Heart left ventricle (tissue), 16 donors: ENCODE measurements at places on chromosomes 5 and 9.
A peak's percentile ranks its signal among the peaks of the same experiment; 100 is the strongest.

DNA sequence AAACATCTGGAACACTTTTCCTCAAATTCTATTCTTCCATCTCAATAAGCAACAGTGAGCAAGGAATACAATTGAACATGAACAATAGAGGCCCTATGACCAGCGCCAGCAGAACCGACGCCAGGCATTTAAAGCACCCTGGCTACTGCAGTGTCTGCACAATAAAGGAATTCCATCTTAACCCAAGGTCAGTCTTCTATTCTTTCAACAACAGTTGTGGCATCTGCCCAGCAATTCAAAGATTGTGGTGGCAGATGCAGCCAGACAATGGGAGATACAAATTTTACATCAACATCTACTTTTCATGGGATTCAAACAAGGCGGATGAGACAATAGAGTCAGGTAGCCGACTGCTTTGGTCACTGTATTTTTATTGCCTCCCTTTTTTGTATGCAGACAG lies 65.9 kb downstream of the ELL2 start:
- peaks cover 16% of the 10 kb centered on the region for H3K4me1 ChIP-seq
- peaks cover 5% of the 10 kb centered on the region for H3K36me3 ChIP-seq
- H3K27me3 ChIP-seq, result no peaks in the 10 kb centered on the region

DNA sequence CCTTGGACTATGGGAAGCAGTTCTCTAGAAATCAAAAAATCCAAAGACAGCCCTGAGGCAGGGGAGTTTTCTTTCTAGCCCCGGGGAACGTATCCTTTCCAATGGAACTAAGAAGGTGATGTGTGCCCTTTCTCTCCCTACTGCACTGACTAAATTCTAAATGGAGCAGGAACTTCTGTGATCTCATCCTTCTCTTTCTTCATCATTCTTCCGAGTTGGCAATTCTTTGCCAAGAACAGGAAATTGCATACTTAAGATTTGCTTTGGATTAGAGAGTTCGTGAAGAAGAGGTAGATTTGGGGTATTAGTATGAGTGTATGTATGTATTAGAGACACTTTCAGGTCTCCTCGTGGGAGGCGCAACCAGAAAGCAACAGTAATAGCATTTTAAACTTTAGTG lies 178.0 kb upstream of the PIK3R1 start:
- DNase-seq, result no peak
- H3K27me3 ChIP-seq, result no peaks in the 10 kb centered on the region
- no peaks in the 10 kb centered on the region for H3K36me3 ChIP-seq
- no peak overlapping the region for H3K27ac ChIP-seq

DNA sequence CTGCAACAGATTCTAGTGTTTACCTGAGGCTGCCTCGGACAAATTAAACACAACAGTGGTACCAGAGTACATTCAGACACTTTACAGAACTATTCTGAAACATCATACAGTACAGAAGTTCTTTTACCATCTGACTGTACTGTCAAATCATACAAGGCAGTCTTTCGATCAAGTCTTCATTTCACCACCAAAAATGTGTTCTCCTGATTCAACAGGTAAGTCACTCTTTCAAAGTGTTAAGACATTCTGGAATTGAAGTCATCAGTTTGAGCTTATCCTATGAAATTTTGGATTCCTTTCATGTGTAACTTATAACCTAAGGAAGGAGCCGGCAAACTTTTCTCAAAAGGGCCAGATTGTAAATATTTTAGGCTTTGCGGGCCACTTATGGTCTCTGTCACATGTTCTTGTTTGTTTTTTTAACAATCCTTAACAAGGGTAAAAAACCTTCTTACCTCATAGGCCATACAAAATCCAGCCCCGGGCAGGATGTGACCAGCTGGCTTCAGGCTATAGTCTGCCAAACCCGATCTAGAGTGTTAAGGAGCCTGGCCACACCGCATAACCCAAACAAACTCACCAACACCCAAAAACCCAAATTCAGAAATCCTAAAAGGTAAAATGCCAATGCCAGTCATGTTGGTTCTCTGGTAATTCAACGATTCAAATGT lies 151.6 kb downstream of the DENND1A start:
- H3K27me3 ChIP-seq, result no peaks in the 10 kb centered on the region
- no peak overlapping the region for H3K4me3 ChIP-seq
- no peaks in the 10 kb centered on the region for H3K36me3 ChIP-seq
- DNase-seq, result no peak

DNA sequence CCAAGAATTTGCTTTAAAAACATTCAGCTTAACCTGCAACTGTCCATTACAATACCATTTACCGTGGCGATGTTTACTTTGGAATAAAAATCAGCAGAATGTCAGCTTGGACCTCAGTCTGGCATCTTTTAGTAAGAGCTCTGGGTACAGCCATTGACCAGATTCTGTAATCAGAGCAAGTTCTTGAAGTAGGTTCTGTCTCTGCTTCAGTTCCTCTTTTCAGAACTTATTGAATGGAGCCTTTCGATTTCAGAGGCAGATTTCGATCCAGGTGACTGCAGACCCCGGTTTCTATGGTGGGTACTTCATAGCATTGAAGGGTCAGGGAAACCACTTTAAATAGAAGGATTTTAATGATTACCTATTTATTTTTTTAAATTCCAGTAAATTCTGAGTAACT lies 53.4 kb upstream of the SV2C start:
- DNase-seq, result no peak
- H3K4me3 ChIP-seq, result no peak overlapping the region
- H3K27me3 ChIP-seq, result no peaks in the 10 kb centered on the region
- no peaks in the 10 kb centered on the region for H3K36me3 ChIP-seq
- no peaks in the 10 kb centered on the region for H3K4me1 ChIP-seq

GRCh38 chr5:79225441-79225840 lies 10.5 kb upstream of the JMY start:
- H3K4me1 ChIP-seq, result no peaks in the 10 kb centered on the region
- no peaks in the 10 kb centered on the region for H3K36me3 ChIP-seq
- H3K27ac ChIP-seq, result no peak overlapping the region
- H3K27me3 ChIP-seq, result no peaks in the 10 kb centered on the region

GRCh38 chr5:151523335-151523734 lies 67.8 kb downstream of the FAT2 start:
- no peaks in the 10 kb centered on the region for H3K36me3 ChIP-seq
- no peak overlapping the region for H3K27ac ChIP-seq
- no peaks in the 10 kb centered on the region for H3K27me3 ChIP-seq
- no peak for DNase-seq
- H3K4me1 ChIP-seq, result no peaks in the 10 kb centered on the region

GRCh38 chr5:16963821-16964220 lies 27.7 kb upstream of the MYO10 start:
- DNase-seq, result no peak
- no peaks in the 10 kb centered on the region for H3K4me1 ChIP-seq
- no peaks in the 10 kb centered on the region for H3K27me3 ChIP-seq
- no peak overlapping the region for H3K27ac ChIP-seq

GRCh38 chr5:34598177-34598794 lies 57.8 kb upstream of the RAI14 start:
- no peak overlapping the region for H3K4me3 ChIP-seq
- peaks cover 10% of the 10 kb centered on the region for H3K4me1 ChIP-seq
- H3K27ac ChIP-seq, result no peak overlapping the region
- no peaks in the 10 kb centered on the region for H3K36me3 ChIP-seq
- no peaks in the 10 kb centered on the region for H3K27me3 ChIP-seq
- DNase-seq, result no peak

DNA sequence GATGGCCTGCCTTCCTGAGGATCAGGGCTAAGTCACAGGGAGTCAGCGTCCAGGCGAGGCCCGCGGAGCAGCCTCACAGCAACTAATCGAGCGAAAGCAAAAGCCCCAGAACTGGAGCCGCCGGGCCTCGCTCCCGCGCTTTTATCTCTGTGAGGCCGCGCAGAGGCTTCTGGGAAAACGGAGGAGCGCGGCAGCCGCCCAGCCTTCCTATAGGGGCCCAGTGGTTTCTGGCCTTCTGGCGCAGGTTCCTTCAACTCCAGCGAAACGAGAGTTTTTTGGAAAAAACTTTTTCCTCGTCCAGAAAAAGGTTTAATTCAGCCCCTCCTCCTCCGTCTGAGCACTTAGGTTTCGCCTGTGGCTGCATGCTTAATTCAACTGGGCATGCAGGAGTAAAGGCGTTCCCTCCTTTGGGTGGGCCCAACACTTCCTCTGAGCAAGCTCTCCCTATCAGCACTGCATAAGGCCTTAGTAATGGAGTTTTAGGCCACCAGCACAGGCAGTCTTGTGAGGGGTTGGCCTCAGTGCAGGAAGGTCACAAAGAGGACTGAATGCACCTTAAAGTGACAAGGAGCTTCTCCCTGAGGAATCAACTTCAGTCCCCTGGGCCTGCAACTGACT lies at the start of gene MEIKIN:
Gene MEIKIN (minus strand): TSS at position 113 of the 618 bp plus-strand sequence. CDS start 158 bp downstream, outside the sequence.
- H3K4me1 ChIP-seq, result no peaks in the 10 kb centered on the region
- no peak within 1 kb of the TSS for H3K4me3 ChIP-seq
- DNase-seq, result no peak
- no peak within 1 kb of the TSS for H3K27ac ChIP-seq
- H3K36me3 ChIP-seq, result no peaks in the 10 kb centered on the region
- H3K27me3 ChIP-seq, result no peaks in the 10 kb centered on the region

GRCh38 chr9:137956039-137956438 lies 78.5 kb downstream of the CACNA1B start:
- no peak overlapping the region for H3K4me3 ChIP-seq
- no peaks in the 10 kb centered on the region for H3K36me3 ChIP-seq
- no peak overlapping the region for H3K27ac ChIP-seq

- DNase-seq, result no peak
- no peaks in the 10 kb centered on the region for H3K27me3 ChIP-seq
- H3K27ac ChIP-seq, result no peak overlapping the region
- H3K4me1 ChIP-seq, result no peaks in the 10 kb centered on the region
- H3K4me3 ChIP-seq, result no peak overlapping the region
- no peaks in the 10 kb centered on the region for H3K36me3 ChIP-seq
These were observed 114.3 kb upstream of the BOD1 start for GRCh38 chr5:173730632-173731298.

- H3K4me3 ChIP-seq, result no peak overlapping the region
- no peaks in the 10 kb centered on the region for H3K36me3 ChIP-seq
- H3K27me3 ChIP-seq, result peaks cover 34% of the 10 kb centered on the region
- no peak overlapping the region for H3K27ac ChIP-seq
These were observed 15.2 kb downstream of the TMEM171 start for GRCh38 chr5:73135429-73136054.

- peak overlapping the region; percentile 7 for H3K27ac ChIP-seq
- no peaks in the 10 kb centered on the region for H3K4me1 ChIP-seq
- H3K27me3 ChIP-seq, result no peaks in the 10 kb centered on the region
- DNase-seq, result no peak
- no peak overlapping the region for H3K4me3 ChIP-seq
These were observed 153.6 kb upstream of the CD180 start for GRCh38 chr5:67350185-67350584.

DNA sequence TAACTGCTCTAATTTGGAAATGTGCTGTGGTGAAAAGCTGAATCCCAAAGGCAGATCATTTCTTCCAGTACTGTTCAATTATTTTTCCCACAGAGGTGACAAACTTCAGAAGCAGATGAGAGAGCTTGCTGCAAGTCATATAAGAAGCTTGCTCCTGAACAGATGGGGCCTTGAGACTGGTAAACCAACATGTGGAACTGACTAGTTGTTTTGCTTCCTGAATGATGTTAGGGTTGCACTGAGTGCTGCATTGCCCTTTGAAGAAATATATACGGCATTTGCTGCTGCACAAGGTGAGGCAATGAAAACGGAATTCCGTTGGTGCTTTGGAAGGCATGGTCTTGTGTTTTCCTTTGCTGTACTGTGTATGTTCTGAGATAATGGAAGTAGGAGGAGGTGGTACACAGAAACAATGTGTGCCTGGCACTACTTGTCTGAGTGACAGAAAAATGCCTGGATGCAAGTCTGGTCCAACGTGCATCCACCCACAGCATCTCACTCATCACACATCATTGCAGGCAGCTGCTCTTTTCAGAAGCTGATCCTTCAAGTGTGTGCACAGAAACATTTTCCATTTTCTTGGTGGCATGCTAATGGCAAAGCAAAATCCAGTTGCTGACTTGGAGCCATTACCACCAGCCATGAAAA lies 76.9 kb downstream of the ANKH start:
- no peaks in the 10 kb centered on the region for H3K36me3 ChIP-seq
- DNase-seq, result no peak
- H3K27ac ChIP-seq, result no peak overlapping the region
- H3K27me3 ChIP-seq, result no peaks in the 10 kb centered on the region

- H3K4me1 ChIP-seq, result no peaks in the 10 kb centered on the region
- H3K27me3 ChIP-seq, result no peaks in the 10 kb centered on the region
- no peaks in the 10 kb centered on the region for H3K36me3 ChIP-seq
- no peak for DNase-seq
- no peak overlapping the region for H3K4me3 ChIP-seq
These were observed 80.0 kb upstream of the C9orf72 start for GRCh38 chr9:27653246-27653645.

DNA sequence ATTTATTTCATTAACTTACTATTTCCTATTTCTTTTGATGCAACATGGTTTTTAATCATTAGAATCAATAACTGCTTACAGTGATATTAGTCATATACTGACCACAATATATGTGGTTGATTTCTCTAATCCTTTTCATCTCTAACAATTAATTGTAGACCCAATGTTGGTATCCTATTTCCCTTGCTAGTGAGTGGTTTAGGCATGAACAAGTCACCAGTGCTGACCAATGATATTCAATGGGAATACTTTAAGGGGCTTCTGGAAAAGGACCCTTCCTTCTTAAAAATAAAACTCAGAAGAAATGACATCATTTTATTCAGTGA lies 672.4 kb upstream of the GRAMD2B start:
- H3K4me1 ChIP-seq, result no peaks in the 10 kb centered on the region
- H3K27me3 ChIP-seq, result no peaks in the 10 kb centered on the region
- H3K27ac ChIP-seq, result no peak overlapping the region
- no peak overlapping the region for H3K4me3 ChIP-seq
- DNase-seq, result no peak

DNA sequence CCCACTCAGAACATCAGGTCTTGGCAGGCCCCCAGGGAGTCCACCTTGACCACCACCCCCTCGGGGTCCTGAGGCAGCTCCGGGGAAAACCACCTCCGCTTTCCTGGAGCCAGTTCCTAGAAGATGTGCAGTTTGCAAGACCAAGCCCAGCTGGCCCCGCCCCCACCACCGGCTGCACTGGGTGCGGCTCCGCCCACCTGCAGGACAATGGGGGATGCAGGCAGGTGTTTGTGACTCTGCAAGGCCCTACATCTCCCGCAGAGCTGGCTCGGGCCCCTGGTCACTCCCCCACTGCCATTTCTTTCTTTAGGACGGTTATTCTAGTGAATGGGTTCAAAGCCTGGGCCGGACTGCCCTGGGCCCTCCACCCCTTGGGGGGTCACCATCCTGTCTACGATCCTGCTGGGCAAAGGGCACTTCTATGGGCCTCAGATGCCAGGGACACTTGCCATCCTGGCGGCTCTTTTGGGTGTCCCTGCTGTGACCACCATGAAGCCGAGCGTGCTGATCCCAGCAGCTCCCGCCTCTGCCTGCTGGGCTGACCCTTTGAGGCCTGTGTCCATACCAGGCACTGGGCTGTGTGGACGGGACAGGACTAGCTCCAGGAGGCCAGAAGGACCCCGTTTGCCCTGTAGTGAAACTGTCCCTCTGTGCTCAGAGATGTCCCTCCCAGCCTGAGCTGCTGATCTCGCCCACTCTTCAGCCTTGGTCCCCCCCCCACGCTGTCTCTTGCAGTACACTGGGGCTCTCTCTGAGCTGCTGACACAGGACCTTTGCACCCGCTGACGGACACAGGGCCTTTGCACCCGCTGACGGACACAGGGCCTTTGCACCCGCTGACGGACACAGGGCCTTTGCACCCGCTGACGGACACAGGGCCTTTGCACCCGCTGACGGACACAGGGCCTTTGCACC lies 5.9 kb upstream of the NACC2 start:
- no peak overlapping the region for H3K4me3 ChIP-seq
- H3K27me3 ChIP-seq, result no peaks in the 10 kb centered on the region
- H3K27ac ChIP-seq, result no peak overlapping the region
- H3K36me3 ChIP-seq, result no peaks in the 10 kb centered on the region
- DNase-seq, result no peak

GRCh38 chr5:124957063-124957462 lies 210.6 kb upstream of the ZNF608 start:
- H3K27ac ChIP-seq, result no peak overlapping the region
- H3K4me1 ChIP-seq, result no peaks in the 10 kb centered on the region
- H3K27me3 ChIP-seq, result no peaks in the 10 kb centered on the region
- DNase-seq, result no peak
- H3K4me3 ChIP-seq, result no peak overlapping the region
- no peaks in the 10 kb centered on the region for H3K36me3 ChIP-seq
